Hippocampal formation (tissue), 2 donors: ENCODE measurements at places on chromosomes 2 and 18.

GRCh38 chr2:169222665-169223064 is 139.7 kb downstream of the LRP2 start:
- no peak for DNase-seq

- DNase-seq, result no peak
Observed at GRCh38 chr2:45334205-45334604, 276.9 kb downstream of the SRBD1 start.

DNA sequence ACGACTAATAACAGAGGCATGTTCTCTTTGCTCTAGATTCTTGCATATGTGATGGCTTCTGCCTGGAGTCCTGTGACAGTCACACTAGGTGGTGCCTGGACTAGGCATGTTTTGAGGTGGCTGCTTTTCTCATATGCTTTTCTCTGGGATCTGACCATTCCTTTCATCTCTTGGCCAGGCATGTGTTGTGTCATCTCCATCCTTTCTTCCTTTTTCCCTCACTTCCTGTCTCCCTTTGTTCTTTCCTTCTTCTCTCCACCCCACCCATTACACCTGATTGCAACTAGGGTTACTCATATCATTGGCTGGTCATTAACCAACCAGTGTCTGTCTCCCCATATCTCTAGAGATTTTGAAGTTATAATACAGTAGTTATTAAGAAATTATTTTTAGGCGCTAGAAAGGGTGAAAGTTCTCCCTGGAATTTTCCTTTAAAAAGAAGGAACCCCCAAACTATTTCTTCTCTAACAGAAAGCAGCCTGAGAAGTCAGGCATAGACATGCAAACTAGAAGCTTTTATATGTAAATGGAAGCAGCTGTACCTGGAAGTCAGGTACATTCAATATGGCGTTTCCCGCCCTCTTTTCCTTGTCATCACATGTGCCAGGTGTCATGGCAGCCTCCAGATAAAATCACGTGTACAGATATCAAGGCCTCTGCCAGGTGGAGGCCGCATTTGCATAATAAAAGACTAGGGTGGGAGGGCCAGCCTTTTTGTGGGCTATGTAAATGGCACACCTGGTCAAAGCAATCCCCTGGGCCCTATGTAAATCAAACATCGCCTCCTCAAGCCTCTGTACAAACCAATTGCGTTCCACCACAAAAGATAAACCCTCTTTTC is 220.4 kb upstream of the MEX3C start:
- DNase-seq, result no peak

GRCh38 chr18:25350489-25351251 is 1.3 kb downstream of the ZNF521 start:
- DNase-seq, result no peak

DNA sequence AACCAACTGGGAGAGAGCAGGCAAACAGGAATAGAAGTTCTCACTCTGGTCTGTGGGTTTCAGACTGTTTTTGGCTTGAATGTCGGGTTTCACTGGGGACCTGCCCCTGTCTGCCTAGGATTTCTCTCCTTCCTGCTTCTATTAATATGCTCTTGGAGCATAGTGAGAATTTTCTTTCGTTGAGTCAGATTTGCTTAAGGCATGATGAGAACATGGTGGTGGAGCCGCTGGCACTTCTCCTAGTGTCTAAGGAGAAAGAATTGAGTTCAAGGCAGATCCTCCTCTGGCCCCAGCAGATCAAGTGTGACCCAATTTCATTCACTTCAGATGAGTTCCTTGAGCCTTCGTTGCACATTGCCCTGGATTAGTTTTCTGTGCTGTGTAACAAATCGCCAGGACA is 103.9 kb upstream of the HS6ST1 start:
- DNase-seq, result no peak

- DNase-seq, result no peak
Observed at GRCh38 chr2:111522231-111522768, 361.7 kb downstream of the ANAPC1 start.

DNA sequence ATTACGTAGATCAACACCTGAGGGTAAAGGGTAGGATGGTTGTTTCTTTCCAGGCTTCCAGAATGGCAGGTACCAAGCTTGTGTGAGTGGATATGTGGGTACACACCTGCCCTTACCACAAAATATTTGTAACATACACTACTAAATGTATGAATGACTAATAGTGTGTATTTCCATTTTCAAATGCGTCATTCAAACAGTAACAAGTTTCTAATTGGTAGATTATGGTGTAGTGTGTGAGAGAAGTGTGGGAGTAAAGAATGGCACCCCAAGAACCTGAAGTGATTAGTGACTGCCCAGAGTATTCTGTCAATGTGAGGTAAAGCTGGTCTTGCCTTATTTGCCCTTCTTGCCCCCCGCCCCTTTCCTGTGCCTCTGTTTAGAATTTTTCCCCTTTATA is 21.1 kb downstream of the AGPS start:
- DNase-seq, result no peak

GRCh38 chr2:176079831-176080539 is 3.8 kb downstream of the EVX2 start:
- DNase-seq, result no peak

DNA sequence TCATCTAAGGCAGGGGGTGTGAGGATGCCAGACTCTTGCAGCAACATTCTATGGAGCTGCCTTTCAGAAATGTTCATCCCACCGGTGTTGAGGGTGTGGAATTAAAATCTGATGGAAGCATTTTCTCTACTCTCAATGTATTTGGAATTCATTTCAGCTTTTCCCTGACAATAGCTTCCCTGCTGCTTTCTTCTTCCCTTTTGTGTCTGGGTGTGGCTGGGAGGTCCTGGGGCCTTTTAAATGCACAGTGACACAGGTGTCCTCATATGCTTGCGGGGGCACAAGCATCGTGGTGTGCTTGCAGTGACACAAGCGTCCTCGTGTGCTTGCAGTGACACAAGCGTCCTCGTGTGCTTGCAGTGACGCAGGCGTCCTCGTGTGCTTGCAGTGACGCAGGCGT is 43.4 kb upstream of the ASB18 start:
- no peak for DNase-seq

DNA sequence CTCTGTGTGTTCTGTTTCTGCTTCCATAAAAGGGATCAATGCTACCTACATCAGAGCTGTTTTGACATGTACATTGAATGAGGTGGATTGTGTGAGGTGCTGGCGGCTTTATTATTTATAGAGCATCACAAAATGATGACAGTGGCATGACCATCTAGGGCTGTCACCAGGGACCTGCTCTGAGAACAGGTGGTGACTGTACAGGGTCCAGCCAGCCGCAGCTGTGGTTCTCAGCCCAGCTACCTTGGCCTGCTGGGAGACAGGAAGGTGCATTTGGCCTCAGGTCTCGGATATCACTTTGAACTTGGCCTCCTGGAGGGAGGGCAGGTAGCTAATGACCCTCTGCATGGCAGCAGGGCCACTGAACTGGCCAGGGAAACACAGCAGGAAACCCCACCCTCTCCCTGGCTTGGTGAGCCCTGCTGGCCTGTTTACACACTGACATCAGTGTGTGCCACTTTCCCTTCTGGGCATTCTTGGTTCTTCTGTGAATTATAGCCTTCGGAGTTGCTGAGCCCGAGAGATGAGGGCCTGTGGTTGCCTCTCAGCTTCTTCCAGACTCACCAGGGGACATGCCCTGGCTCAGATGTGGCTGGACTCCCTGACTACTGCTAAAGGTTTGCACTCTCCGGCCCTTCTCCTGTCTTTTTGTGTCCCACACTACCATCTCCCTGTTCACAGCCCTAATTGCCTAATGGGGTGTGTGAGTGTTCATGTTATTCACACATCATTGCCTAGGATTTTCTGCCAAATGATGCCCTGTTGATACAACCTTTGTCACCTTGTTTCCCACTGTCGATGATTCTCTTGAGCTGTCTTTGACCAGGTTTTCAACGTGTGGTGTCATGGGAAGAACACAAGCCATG is 109.2 kb upstream of the RAB12 start:
- DNase-seq, result no peak

- DNase-seq, result no peak
Observed at GRCh38 chr2:28729698-28730097, 21.9 kb upstream of the PPP1CB start.
